ENCODE measurements at places on chromosomes 7 and 10.

- DNase-seq = peak; percentile 64
Observed at GRCh38 chr7:40232242-40232893, 97.6 kb downstream of the SUGCT start.

GRCh38 chr10:2619472-2619871 lies 447.9 kb upstream of the PFKP start:
- DNase-seq = no peak

GRCh38 chr10:77082601-77083252 lies 554.9 kb downstream of the KCNMA1 start:
- no peak for DNase-seq

- DNase-seq = no peak
Observed at GRCh38 chr10:123550675-123551096, 115.5 kb upstream of the GPR26 start.

DNA sequence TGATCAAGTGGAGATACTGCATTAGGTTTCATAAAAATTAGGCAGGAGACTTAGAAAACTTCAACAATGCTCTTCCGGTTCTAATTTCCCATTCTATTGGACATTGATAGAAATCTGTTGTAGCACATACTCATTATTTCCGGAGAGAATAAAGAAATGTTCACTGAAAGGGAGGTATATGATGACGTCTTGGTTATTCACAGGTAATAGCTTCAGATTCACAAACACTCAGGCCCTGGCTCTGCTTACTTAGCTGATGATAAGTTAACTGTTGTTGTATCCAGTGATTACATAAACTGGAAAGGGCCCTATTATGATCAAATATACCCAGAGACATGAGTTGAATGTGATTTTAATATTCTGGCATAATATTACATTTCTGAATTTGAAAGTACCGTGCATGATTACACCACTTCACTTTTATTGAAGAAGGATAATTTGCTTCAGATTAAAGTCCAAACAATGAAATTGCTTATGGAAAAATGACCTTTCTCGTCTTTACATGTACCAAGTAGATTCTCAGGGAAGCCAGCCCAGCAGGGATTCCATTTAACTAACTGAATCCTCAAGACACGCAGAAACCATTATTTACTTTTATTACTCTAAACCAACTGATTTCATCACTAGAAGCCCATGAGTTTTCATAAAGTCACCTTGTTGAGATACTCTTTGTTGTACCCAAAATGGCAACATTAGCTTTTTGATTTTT lies 288.0 kb upstream of the PITRM1 start:
- DNase-seq = no peak

GRCh38 chr10:78284381-78284780 lies 250.7 kb downstream of the RPS24 start:
- DNase-seq = no peak

DNA sequence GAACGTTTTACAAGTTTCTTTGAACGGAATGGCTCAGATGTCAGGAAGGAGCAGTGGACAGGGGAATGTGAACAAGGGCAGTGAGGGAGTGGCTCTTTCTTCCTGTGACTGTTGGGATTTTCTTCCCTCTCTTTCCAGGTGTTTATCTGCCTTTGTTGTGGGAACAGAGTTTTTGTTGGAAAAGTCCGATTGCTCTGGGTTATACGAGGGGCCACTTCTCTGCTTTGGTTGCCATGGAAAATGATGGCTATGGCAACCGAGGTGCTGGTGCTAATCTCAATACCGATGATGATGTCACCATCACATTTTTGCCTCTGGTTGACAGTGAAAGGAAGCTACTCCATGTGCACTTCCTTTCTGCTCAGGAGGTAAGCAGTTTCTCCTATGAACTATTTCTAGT lies 41.4 kb downstream of the ZRANB1 start:
- no peak for DNase-seq

DNA sequence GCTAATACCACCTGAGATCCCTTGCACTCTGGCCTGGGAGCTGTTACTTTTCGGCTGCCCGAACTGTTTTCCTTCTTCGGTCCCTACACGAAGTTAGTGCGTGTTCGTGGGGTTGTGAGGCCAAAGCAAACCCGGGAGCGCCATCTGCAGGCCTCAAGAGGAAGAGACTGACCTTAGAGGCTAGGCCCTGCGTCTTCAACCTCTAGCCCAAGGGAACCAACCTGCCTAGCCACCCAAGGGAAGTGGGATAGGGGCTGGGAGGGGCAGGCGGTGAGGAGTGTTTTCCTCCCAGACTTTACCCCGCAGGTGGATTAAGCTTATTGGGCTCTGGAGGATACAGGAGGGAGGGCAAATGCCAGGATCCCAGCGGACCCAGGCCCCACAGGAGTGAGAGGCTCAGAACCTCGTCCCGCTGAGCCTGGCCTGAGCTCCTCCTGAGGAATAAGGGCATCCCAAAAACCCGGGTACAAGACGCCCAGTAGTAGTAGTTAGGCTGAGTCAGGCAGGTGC lies 1.7 kb upstream of the PAX2 start:
- DNase-seq = no peak

GRCh38 chr7:22477876-22478450 lies 22.0 kb downstream of the STEAP1B start:
- no peak for DNase-seq

DNA sequence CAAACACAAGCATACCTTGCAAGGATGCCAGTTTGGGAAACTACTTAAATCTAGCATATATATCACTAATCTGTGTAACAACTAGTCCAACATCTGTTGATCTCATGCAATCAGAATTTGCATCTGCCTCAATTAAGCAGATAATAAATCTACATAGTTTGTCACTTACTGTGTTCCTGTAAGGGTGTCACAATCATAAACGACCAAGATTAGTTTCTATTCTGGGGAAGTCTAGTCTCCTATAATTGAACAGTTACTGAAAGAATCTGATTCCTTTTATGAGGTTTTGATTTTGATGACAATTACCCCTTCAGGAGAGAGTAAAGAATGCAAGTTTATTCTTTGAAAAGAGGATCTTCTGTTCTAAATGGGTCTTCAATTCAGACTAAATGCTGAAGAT lies 85.5 kb upstream of the LRRN3 start:
- DNase-seq = no peak

DNA sequence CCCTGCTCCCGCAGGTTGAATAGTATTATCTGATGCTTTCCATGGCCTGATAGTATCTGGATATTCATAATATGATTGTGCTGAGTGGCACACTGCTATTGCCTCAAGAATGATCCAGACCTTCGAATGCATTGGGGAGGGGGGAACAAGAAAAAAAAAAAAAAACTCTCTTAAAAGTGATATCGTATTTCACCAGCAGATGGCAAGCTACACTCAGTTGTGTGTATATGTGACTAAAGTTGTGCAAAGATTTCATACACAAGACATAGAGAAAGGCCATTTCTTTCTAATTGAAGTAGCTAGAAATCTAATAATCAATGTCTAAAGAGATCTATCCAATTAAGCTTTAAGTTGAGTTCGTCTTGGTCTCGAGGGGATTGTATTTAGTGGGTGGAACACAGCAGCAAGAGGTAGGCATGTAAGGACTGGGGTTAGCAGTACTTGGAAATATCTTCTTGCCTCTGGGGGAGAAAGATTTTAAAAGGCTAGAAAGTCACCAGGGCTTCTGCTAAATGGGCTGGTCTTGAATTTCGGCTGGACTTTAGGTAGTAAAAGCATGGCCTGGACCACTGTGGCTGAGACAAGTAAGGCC lies 15.3 kb downstream of the SFRP4 start:
- DNase-seq = peak; percentile 59

DNA sequence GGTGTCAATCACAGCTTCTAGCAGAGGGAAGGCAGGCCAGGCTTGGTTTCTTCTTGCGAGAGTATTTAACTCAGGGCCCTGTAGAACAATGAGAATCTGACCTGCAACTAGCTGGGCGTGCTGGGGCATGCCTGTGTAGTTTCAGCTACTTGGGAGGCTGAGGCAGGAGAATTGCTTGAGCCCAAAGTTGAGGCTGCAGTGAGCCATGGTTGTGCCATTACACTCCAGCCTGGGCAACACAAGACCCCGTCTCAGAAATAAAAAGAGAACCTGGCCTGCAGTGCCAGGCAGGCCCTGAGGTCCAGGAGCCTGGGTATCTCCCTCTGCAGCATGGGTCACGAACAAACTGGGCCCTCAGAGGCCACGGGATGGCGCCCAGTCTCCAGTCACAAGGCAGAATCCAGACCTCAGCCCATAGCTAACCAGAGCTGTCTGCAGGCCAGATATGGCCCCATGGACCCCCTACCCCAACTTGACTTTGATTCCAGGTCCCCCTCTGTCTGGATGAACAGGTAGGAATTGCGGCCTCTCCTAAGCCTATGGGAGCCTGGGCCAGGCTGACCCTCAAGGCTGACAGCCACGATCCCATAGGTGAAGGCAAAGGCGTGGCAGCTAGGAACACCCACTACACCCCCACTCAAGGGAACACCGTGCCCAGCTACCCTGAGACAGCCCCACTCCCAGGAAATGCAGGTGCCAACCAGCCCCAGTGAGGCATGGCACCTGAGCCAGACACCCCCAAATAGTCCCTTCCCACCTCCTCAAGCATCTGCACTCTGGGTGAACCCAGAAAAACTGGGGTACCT lies 102.7 kb upstream of the TNRC18 start:
- no peak for DNase-seq

- no peak for DNase-seq
Observed at GRCh38 chr7:108403597-108404217, 52.5 kb downstream of the NRCAM start.

GRCh38 chr10:130246113-130246512 lies 109.9 kb downstream of the GLRX3 start:
- no peak for DNase-seq

GRCh38 chr10:97234400-97234799 lies 48.6 kb upstream of the SLIT1 start:
- peak; percentile 39 for DNase-seq

GRCh38 chr7:141053626-141054025 lies 20.2 kb upstream of the TMEM178B start:
- DNase-seq = no peak

DNA sequence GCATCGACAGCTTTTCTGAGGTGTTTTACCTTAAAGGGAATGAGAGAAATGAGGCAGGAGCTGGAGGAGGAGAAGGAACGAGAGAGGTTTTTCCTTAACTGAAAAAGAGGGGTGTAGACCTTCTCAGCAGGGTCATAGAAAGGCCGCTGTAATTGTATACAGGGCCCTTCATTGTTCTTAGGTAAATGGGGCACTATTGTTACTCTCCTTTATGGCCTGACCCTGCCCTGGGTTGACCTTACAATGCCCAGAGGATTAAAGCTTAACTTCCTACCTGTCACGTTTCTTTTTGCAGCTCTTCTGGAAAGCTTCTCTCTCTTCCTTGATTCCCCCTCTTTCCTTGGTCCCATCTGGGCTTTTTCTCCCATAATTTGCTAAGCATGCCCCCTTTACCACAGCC lies 13.7 kb upstream of the PDLIM1 start:
- DNase-seq = no peak

DNA sequence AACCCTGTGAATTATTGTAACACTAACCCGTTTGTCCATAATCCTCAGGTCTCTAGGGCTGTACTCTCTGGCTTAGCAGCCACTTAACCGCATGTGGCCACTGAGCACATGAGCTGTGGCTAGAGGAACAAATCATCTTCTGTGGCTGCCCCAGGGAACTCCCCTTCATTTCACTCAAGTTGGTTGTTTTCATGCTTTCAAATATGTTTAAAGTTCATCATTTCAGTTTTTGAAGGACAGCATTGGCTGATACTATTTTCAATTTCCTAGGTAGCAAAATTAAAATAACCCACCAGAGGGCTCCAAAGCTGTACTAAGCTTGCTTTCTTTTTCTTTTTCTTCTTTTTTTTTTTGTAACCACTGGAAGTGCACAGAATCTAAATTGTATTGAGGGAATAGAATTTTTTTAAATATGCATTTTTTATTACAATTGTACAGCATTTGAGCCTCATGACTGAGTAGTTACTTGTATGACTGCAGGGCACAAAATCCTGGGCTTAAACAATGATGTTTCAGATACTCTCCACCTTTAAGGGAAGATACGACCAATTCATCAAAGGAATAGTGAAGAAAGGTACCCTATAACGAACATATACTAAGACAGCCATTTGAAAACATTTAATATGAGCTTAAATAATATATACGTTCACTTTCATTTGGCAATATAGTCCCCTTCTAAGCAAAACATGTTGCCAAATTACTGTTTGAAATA lies 38.6 kb downstream of the MRC1 start:
- DNase-seq = peak; percentile 13

DNA sequence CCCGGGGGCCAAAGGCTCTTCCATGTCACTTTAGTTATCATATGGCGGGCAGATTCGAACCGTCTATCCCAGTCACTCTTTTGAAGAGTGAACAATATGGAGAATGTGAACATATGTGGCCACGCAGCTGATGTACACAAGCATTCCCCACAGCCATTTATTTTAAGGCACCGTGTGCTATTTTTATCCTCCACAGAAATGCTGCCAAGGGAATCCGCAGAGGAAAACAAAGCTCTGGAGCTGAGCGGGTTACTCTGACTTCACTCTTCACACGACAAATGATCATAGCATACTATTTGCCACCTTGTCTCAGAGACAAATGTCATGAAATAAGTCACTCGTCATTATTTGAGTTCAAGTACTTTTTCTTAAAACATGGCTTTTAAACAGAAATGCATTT lies 100.3 kb downstream of the CTBP2 start:
- no peak for DNase-seq

DNA sequence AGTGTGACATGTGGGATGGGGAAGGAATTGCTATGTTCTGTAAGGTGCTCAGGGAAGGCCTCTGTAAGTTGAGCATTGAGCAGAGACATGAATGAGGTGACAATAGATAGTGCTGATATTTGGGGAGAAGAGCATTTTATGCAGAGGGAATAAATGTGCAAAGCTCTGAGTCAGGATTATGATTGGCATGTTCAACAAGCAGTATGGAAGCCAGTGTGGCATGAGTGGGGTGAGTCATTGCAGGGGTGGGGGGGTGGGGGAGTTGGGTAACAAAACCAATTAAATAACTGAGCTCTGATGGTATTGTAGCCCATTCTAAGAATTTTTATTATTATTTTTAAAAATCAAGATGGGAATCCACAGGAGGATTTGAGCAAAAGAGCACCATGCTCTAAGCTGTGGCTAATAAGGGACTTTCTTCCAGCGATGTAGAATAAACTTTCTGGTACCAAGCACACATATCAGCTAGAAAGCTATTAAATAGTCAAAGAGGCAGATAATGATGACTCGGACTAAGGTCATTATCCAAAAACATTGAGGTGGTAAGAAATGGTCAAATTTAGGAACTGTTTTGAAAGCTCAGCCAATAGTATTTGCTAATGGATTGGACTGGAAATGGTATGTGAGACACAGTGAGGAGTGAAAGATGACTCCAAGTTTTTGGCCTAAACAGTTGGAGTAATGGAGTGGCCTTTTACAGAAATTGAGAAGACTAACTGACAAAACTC lies 96.4 kb downstream of the PRKG1 start:
- no peak for DNase-seq

DNA sequence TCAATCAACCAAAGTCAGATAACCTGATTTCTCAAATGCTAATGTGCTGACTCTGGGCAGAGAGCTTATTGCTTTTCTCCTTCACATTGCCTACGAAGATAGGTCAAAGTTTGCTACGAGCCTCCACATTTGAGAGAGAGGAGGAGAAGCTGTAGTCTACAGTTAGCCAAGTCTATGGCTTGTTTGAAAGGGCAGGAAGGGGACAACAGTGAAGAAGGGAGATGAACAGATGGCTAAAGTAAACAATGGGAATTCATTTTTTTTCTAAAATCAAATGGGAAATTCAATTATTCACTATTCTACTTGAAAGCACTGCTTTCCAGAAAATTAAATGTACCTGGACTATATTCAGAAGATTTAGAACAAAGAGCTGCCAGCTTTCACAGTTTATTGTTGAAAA lies 126.7 kb upstream of the C1QL3 start:
- no peak for DNase-seq

GRCh38 chr7:67006965-67007364 lies 10.3 kb downstream of the TYW1 start:
- no peak for DNase-seq

Data from astrocyte of the cerebellum (primary cell).